Smooth muscle cell of trachea (primary cell): ENCODE measurements at places on chromosomes 4 and X. TPM values are rescaled to one million over a fixed set of nuclear protein-coding genes. Genes with fewer than 3 reads are reported as not detected.

The SSX1 gene
- total RNA-seq, result not detected in 2 replicates

The PCSK1N gene
- total RNA-seq, result 0.33 TPM in 1 of 2 replicates, not detected in the other

The APBB2 gene
- total RNA-seq, result 19.6 and 28.3 TPM in 2 replicates

The PRSS12 gene
- 93.1 and 158 TPM in 2 replicates for total RNA-seq

The TLR10 gene
- 0.15 TPM in 1 of 2 replicates, not detected in the other for total RNA-seq

The GSX2 gene
- not detected in 2 replicates for total RNA-seq

The APELA gene
- not detected in 2 replicates for total RNA-seq

The MAOB gene
- 2.5 and 7.7 TPM in 2 replicates for total RNA-seq

The ZAR1 gene
- not detected in 2 replicates for total RNA-seq

The TRPC5OS gene
- under 0.01 TPM in 1 of 2 replicates, not detected in the other for total RNA-seq

The SOX3 gene
- 0.15 TPM in 1 of 2 replicates, not detected in the other for total RNA-seq

The ANXA10 gene
- 1.5 and 4.2 TPM in 2 replicates for total RNA-seq

The REELD1 gene
- total RNA-seq, result not detected in 2 replicates

The CSN1S1 gene
- not detected in 2 replicates for total RNA-seq
